Right ventricle myocardium inferior (tissue), 1 donor: ENCODE measurements at places on chromosomes 7 and 10. TPM values are rescaled to one million over a fixed set of nuclear protein-coding genes. Genes with fewer than 3 reads are reported as not detected.

GPR85 gene
- total RNA-seq = 0.62 TPM

DNA sequence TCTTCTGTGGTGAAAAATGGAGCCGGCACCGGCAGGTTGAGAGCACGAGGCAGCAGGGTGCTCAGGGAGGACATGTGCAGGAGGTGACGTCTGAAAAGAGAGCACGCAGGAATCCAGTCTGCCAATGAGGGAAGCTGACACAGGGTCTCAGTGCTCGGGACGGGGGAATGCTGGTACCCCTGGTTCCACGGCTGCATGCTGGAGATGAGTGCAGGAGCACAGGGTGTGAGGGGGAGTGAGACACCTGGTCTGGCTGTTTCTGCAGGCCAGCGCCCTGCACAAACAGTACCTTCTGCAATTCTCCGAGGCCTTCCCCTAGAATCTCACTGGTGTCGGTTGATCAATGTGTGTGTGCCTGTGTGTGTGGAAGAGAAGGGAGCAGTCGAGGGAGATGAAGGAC is 72.7 kb downstream of the VOPP1 start:
- no peak for DNase-seq

GRCh38 chr7:2941216-2941859 is 97.2 kb upstream of the GNA12 start:
- no peak for DNase-seq

SCART1 gene
- total RNA-seq = 0.30 TPM

CPED1 gene
- total RNA-seq = 27.5 TPM

C10orf71 gene
- total RNA-seq = 108 TPM

C7orf57 gene
- not detected for total RNA-seq

GRCh38 chr10:89576022-89576421 is 40.6 kb upstream of the SLC16A12 start:
- DNase-seq = no peak

ANKRD30A gene
- total RNA-seq = not detected

DNA sequence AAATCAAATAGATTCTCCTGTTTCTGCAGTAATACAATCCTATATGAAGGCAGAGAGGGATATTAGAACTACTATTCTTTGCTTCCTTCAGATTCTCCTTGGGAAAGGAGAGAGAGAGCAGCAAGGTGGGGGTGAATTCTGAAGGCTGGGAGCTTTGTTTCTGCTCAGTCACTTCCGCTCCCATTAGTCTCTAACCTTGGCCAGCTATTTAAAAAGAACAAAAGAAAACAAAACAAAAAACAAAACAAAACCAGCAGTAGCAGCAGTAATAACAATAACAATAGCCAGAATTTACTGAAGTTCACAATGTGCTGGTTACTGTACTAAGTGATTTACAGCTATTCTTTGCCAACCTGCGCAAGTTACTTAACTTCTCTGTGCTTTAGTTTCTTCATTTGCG is 9.9 kb downstream of the GPR85 start:
- no peak for DNase-seq

DNA sequence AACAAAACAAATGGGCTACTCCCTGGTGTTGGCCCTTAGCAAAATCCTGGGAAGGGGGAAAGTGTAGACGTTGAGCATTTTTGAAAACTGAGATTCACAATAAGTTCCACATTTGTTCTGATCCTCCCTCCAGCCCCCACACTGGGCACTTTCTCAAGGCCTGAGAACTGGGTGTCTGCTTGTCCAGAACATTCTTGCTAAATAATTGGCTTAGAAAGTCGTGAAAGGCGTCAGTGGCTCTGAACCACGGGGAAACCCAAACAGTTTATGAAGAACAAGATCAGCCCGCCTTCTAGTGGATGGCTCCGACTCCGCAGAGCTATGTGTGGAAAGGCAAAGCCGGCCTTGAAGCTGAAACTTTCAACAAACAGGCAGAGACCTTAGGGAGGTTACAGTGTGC is 370.1 kb downstream of the PRPF18 start:
- peak; percentile 78 for DNase-seq

- DNase-seq = no peak
These were observed 51.8 kb upstream of the PARD3 start for GRCh38 chr10:34866848-34867247.

GRCh38 chr10:62185919-62186692 is 82.5 kb downstream of the RTKN2 start:
- no peak for DNase-seq

GRCh38 chr7:34133983-34134782 is 228.8 kb downstream of the BMPER start:
- DNase-seq = peak; percentile 72

ORAI2 gene
- 3.0 TPM for total RNA-seq

- DNase-seq = no peak
These were observed 38.9 kb downstream of the TPK1 start for GRCh38 chr7:144796919-144797318.

- DNase-seq = no peak
These were observed 18.4 kb downstream of the TIAL1 start for GRCh38 chr10:119578355-119578754.
